GM23338 (cell line): ENCODE measurements at places on chromosomes 5 and 9.
A peak's percentile ranks its signal among the peaks of the same experiment; 100 is the strongest.

DNA sequence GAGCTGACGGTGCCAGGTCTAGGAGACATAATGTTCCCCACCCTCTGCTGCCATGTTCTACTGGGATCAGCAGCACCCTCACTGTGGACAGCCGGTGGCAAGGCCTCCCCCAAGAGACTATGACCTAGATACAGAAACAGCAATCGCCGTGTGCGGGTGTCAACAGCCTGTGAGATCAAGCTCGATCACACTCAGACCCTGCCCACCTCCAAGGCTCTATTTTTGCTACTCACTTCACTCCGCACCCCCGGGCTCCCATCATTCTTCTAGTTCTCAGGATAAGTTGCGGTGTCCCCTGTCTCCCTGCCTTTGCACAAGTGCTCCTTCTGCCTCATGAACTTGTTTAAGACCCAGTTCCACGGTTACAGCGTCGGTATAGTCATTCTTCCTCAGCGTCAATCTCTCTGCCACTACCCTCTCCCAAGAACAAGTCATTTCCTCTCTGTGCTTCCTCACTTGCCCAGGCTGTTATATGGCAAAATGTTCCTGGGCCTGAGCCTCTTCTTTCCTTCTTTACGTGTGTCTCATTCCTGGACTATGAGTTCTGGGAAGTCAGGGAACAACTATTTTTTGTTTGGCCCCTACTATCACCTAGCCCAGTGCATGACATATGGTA, 5.4 kb upstream of the DOCK8 start:
- DNase-seq = no peak

GRCh38 chr9:123370526-123371227, 14.7 kb downstream of the CRB2 start:
- no peak for DNase-seq

DNA sequence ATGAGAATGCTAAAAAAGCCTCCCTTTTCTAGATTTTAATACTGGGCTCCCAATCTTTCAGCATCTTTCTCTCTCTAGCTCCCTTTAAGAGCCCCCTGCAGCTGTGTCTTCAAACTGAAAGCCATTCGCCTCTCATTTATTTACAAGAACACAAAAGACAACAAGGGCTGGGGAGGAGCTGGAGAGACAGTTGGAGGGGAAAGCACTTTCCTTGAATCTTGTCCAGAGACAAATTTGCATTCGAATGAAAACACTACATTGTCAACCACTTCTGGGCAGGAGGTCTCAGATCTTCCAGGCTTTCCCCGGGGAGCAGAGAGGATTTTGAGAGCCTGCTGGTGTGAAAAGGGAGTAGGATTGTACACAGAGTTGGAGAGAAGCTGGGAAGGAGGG, 518.3 kb downstream of the CTNND2 start:
- DNase-seq = peak; percentile 93

GRCh38 chr5:35884773-35885172, 28.1 kb downstream of the IL7R start:
- DNase-seq = no peak

GRCh38 chr5:104431981-104432380, 869.4 kb upstream of the NUDT12 start:
- DNase-seq = no peak
